ENCODE measurements at places on chromosomes 11 and 22.

DNA sequence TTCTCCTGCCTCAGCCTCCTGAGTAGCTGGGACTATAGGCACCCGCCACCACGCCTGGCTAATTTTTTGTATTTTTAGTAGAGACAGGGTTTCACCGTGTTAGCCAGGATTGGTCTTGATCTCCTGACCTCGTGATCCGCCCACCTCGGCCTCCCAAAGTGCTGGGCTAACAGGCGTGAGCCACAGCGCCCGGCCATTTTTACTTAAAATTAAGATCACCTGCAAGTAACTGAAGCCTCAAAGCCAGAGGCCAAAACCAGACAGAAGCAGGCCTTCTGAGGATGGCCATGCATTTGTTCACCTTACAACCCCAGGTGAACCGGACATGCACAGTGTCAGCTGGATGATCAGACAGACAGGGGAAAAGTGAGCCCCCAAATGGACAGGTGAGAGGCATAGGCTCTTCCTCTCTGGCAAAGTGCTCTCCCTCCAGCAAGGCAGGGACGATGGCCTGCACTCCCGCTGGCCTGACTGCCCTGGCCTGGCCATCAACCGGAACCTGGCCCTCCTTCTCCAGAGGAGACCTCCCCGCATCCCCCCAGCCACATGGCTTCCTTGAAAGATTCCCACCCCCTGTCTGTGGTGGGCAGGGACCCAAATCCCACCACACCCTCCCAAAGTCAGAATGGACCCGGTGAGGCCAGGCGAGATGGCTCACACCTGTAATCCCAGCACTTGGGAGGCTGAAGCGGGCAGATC, 25.9 kb downstream of the APOBEC3H start:
- no peak for DNase-seq

- DNase-seq = no peak
Observed at GRCh38 chr11:3902441-3902840, 47.0 kb downstream of the STIM1 start.

DNA sequence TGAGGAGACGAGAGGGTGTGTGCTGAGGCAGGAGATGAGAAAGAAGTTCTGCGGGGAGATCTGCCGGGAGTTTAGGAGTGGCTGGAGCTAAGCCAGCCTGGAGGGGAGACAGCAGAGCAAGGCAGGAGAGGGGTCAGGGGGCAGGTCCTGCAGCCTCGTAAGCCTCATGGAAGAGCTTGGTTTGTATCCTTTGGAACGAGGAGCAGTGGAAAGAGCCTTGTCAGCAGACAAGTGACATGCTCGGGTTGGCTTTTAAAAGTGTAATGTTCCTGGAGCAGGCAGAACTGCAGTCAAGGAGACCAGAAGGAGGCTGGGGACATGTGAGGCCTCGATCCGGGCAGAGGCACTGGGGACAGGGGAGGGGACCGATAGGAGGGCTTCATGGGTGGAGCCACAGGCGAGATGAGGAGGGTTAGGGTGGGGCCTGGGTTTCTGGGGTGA, 21.4 kb upstream of the TUB start:
- DNase-seq = peak; percentile 22

- no peak for DNase-seq
Observed at GRCh38 chr11:58719406-58720117, 12.2 kb downstream of the GLYAT start.

DNA sequence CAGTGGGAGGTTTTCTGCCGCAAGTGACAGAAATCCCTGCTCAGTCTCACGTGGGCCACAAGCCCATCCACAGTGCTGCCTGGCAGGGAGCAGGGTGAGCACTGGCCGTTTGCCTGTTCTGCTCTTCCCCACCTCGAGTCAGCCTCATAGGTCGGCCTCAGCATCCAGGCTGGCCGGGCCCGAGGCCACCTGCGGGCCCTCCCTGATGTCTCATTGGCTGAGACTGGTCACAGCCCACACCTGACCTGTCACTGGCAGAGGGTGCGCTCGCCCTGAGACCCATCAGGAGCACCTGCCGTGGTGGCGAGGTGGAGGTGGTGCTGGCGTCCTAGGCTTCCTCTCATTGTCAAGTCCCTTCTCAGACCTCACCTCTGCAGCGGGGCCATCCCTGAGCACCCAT, 72.1 kb downstream of the ELFN2 start:
- no peak for DNase-seq

DNA sequence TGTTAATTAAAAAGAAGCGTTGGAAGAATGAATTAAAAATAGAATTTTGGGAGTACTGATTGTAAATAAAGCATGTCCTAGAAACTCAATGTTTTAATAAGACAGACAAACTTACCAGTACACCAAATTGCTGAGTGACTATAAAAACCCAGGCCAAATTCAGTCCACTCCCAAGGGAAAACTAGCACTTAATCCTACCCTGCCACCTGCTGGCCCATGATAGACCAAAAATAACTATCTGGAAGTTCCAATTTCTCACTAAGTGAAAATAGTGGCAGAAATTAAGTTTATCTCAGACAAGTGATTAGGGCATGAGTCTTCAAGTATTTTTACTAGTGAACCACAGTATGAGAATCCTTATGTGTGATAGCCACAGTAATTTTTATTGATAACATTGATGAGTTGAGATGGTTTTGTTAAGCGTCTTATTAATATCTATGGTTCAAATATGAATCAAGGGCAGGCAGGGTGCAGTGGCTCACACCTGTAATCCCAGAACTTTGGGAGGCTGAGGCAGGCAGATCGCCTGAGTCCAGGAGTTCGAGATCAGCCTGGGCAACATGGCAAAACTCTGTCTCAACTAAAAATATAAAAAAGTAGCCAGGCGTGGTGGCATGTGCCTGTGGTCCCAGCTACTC, 9.8 kb upstream of the DDX10 start:
- DNase-seq = no peak

GRCh38 chr22:44669561-44669976, 32.4 kb upstream of the PRR5 start:
- DNase-seq = no peak

DNA sequence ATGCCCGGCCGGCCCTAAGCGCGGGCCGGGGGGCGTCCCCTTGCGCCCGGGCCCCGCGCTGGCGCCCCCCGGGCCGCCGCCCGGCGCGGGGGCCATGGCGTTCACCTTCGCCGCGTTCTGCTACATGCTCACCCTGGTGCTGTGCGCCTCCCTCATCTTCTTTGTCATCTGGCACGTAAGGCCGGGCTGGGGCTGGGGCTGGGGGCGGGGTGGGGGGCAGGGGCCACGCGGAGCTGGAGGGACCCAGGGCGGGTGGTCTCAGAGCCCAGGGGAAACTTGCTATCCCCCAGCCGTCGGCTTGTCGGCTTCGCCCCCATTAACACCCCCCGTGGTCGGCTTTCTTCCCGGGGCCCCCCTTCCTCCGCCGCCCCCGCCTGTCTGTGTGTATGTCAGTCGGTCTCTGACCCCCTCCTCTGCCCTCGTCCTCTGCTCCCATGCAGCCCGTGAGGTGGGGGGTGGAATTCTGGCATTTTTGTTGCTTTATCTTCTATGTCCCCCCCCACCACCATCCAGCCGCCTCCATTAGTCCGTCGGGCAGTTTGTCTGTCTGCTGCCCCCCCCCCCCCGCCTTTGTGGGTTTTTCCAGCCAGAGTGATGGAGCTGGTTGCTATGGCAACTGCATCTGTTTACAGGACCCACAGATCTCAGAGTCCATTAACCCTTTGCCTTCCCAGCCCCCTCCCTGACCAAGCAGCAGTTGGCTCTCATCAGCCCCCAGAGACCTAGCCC, 552 bp downstream of the CNIH2 start:
- peak; percentile 39 for DNase-seq

DNA sequence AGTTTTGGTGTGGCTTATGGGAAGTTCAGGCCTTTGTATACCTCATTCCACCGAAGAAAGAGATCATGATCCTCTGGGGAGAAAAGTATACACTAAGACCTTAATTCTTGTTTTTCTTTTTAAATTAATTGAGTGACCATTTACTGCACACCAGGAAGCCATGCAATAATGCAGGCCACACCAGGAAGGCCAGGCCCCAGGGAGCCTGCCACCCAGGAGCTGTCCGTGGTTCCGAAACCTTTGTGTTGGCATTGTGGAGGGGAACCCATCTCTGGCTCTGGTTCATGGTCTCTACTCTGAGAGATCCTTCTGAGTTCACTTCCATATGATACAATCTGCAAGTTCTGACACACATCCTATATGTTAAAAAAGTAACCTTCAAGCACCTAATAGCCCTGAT, 291.8 kb downstream of the MIAT start:
- DNase-seq = no peak

DNA sequence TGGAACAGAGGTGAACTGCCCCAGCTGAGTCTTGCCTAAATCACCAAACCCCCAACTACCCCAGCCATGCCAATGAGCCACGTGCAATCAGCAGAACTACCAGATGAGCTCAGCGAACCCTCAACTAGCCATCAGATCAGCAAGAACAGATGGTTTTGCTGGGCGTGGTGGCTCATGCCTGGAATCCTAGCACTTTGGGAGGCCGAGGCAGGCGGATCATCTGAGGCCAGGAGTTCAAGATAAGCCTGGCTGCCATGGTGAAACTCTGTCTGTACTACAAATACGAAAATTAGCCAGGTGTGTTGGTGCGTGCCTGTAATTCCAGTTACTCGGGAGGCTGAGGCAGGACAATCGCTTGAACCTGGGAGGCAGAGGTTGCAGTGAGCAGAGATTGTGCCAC, 374.3 kb downstream of the NXPE2 start:
- DNase-seq = no peak

GRCh38 chr11:33222052-33222750, 35.0 kb upstream of the HIPK3 start:
- DNase-seq = no peak

DNA sequence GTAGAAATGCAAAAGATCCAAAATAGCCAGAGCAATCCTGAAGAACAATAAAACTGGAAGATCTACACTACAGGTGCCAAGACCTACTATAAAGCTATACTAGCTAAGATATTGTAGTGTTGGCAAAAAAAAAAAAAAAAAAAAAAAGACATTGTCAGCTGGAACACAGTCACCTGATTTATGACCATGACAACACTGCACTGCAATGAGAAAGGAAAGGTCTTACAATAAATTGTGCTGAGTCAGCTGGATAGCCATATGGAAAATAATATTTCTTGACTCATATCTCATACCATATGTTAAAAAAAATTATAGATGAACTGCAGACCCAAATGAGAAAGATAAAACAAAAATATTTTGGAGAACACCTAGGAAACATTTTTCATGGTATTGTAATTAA, 3.1 kb upstream of the PANX3 start:
- no peak for DNase-seq

GRCh38 chr11:69465236-69466000, 16.0 kb upstream of the LINC01488 start:
- no peak for DNase-seq

- no peak for DNase-seq
Observed at GRCh38 chr11:83785942-83786341, 499.8 kb upstream of the CCDC90B start.

DNA sequence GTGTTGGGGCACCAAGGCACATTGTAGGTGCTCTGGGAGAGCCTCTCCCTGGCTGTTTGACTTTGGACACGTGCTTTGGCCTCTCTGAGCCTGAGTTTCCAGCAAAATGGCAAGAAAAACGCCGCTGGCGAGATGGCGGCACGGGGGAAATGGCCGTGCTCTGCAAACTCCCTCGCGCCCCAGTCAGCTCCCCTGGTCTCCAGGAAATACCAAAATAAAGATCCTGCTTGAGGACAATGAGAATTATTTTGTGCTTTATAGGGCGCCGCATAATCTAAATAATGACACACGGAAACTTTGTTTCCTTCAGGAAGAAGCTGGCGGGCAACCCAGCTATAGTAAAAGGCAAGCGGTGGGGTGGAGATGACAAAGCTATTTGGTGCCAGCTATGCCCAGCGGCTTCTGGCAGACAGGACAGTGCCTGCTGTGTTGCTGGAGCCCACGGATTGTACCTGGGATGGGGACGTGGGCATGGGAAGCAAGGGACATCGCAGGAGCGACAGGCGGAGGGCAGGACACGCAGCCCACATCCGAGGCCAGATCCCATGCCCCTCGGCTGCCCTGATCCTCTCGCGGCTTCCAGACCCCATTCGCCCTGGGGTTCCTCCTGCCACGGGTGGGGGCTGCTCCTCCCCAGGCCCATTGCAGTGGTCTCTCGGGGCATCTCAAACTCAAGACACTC, 26.3 kb upstream of the RFPL3 start:
- DNase-seq = no peak

- DNase-seq = peak; percentile 32
Observed at GRCh38 chr11:116567721-116568242, 205.0 kb downstream of the BUD13 start.

GRCh38 chr22:32050678-32051515, 7.8 kb downstream of the SLC5A1 start:
- DNase-seq = no peak

- DNase-seq = no peak
Observed at GRCh38 chr22:40453671-40454070, 83.3 kb downstream of the SGSM3 start.

DNA sequence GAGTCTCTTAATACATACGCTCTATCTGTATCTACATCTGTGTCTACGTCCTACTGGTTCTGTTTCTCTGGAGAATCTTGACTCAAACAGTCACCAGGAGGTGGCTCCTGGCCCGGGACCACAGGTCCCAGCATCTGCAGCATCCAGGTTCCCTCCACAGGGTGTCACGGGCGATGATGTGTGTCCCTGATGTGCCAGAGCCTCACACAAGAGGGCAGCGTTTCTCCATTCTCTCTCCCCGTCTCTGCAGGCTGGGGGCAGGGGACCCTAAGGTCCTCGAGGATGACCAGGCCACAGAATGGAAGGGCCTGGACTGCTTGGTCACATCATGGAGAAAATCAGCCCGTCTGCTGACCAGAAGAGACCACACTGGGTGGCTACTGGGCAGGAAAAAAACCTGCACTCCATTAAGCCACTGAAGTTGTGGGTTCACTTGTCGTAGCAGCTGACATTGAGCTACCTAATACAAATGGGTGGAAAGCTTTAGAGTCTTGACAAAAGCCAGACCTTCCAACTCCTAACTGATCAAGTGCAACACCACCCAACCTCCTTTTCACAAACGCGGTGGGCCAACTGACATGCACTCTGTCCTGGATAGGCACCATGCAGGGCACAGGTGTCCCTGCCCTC, 392.5 kb downstream of the CTTN start:
- no peak for DNase-seq

DNA sequence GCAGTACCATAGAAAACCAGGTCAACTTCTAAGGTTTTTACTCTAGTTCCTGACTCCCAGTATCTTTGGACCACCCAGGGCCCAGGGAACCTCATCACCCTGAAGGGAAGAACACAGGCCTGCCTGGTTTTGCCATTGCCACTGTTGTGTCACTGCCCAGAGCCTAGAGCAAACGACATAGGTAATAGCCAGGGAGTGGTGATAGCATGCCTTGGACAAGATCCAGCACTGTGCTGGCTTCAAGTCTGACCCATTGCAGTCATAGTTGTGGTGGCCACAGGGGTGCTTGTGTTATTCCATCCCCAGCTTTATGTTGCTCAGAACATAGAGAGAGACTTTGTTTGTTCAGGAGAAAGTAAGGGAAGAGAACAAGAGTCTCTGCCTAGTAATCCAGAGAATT, 2310.2 kb downstream of the LRRC4C start:
- no peak for DNase-seq

- DNase-seq = no peak
Observed at GRCh38 chr11:121892863-121893262, 223.2 kb downstream of the BLID start.

Measured in retina (tissue), 1 donor.